ENCODE measurements at places on chromosomes 16 and 17. TPM values are rescaled to one million over a fixed set of nuclear protein-coding genes. Genes with fewer than 3 reads are reported as not detected.

DNA sequence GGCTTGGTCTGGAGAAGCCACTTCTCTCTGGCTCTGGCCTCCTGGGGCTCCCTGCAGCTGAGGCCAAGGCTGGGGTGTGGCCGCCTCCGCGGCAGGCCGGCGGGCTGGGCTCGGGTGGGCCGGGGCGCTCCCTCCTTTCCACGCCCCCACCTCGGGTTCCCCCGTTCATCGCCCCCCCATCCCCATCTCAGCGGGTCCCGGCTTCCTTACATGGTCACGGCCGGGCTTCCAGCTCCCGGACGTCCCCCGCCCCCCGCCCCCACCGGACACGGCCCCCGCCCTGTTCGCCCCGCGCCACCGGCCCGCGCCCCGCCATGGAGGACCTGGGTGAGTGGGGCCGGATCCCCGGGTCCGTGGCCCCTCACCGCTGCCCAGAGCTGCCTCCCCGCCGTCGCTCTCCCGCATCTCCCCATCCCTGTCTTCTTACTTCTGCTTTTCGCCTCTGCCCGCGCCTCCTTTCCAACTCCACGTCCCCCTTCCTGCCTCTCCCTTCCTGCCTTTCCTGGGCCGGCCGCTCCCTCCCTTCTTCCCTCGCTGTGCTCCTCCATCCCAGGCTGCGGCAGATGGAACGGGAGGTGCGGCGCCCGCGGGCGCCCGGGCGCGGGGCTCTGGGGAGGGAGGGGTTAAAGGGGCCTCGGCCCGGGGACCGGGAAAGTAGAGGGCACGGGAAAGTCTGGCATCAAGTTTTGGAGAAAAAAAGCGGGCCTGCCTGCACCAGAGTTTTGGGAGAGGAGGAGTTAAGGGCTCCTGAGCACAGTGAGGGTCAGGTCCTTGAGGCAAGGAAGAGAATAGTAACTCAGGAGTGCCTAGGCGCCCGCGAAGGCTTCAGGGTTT lies at the start of gene TGFB1I1:
TSS of gene TGFB1I1 (plus strand) at position 278 of the 834 bp plus-strand sequence. CDS start at position 315, 37 bp downstream.
- peaks cover 21% of the 10 kb centered on the region for H3K4me1 ChIP-seq
- H3K36me3 ChIP-seq, result peaks cover 47% of the 10 kb centered on the region
- peak within 1 kb of the TSS; percentile 70 for H3K4me3 ChIP-seq
- peak; percentile 69 for DNase-seq
- H3K27me3 ChIP-seq, result no peaks in the 10 kb centered on the region

DNA sequence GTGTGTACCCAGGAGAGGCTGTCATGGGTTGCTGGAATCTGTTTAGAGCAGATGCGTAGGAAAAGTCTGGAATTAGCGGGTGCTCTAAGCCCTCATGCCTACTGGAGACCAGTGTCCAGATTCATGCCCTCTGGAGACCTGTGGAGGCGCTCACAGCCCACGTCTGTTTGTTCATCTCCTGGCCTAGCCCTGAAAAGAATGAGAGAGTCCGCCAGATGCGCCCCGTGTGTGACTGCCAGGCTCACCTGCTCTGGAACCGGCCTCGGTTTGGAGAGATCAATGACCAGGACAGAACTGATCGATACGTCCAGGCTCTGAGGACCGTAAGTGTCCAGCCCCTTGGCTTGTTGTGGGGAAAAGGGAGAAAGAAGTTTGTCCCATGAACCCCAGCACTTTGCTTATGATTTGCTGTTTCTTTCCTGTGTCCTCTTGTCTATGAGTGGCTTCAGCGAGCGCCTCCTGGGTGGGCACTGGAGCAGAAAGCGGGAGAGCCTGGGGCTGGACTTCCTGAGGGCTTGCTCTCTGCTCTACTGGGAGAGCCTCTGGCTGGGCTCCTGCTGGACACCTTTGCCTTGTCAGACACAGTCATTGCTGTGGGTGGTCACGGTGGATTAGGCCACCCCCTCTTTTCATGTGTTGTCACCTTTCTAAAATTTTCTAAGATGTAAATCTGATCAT lies 35.3 kb downstream of the PRMT7 start:
- H3K36me3 ChIP-seq, result peaks cover 67% of the 10 kb centered on the region
- H3K4me3 ChIP-seq, result no peak overlapping the region
- H3K27me3 ChIP-seq, result no peaks in the 10 kb centered on the region
- no peaks in the 10 kb centered on the region for H3K4me1 ChIP-seq
- no peak for DNase-seq

Gene FOXN1
- total RNA-seq, result not detected

DNA sequence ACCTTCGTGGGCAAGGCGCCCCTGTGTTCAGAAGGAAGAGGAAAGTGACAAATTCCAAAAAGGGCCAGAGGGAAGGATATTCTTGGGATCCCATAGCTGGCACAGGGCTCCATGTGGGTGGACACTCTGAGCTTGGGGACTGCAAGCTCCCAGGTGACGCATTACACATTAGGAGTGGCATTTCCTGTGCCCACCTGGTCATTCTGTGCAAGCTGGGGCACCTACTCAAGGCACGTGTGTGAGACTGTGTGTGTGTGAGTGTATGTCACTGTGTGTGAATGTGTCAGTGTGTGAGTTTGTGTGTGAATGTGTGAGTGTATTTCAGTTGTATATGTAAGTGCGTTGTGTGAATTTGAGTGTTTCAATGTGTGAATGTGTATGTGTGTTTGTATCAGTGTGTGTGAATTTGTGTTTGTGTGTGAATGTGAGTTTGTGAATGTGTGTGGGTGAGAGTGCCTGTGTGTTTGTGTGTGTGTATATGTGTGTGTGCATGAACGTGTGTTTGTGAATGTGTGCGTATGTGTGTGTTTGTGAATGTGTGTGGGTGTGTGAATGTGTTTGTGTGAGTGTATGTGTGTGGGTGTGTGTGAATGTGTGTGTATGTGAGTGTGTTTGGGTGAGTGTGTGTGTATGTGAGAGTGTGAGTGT lies 1.6 kb upstream of the CD300A start:
- no peak overlapping the region for H3K4me3 ChIP-seq
- no peak for DNase-seq
- H3K4me1 ChIP-seq, result peaks cover 9% of the 10 kb centered on the region
- no peak overlapping the region for H3K27ac ChIP-seq
- 0 out of 2 replicates have a peak, but pooled peaks cover 5% of the 10 kb centered on the region for H3K27me3 ChIP-seq
- H3K36me3 ChIP-seq, result no peaks in the 10 kb centered on the region

- H3K36me3 ChIP-seq, result no peaks in the 10 kb centered on the region
- H3K4me1 ChIP-seq, result peaks cover 29% of the 10 kb centered on the region
- DNase-seq, result no peak
- H3K27me3 ChIP-seq, result peaks cover 69% of the 10 kb centered on the region
Measured at GRCh38 chr17:80481284-80482057, 5.1 kb upstream of the NPTX1 start.

Gene CES5A
- not detected for total RNA-seq

Gene ANKRD11
- total RNA-seq, result 48.0 TPM

DNA sequence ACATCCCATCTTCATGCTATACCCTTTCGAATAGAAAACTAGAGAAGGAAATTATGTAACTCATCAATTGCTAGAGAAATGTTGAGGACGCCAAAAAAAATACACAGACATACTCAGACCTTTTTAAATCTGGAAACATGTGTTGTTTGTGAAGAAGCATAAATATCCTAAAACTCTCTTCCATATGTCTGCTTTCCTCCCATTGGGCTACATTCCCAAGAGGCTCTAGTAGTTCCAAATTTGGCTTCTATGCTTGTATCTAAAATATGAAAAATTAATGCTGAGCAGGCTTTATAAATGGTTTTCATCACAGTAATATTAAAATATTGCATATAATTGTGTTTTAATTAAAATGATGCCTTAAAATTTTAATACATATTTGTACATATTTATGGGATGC lies 297.9 kb upstream of the PSMD7 start:
- no peaks in the 10 kb centered on the region for H3K36me3 ChIP-seq
- no peak overlapping the region for H3K4me3 ChIP-seq

- no peak overlapping the region for H3K4me3 ChIP-seq
- no peaks in the 10 kb centered on the region for H3K27me3 ChIP-seq
- DNase-seq, result no peak
- H3K27ac ChIP-seq, result no peak overlapping the region
Measured at GRCh38 chr16:72879846-72880245, 168.1 kb downstream of the ZFHX3 start.

- H3K27me3 ChIP-seq, result no peaks in the 10 kb centered on the region
- H3K4me1 ChIP-seq, result no peaks in the 10 kb centered on the region
- no peak overlapping the region for H3K4me3 ChIP-seq
- H3K27ac ChIP-seq, result no peak overlapping the region
- no peak for DNase-seq
Measured at GRCh38 chr17:46136820-46137219, 56.4 kb downstream of the KANSL1 start.

Gene CEP295NL
- 0.34 TPM for total RNA-seq

- peaks cover 10% of the 10 kb centered on the region for H3K36me3 ChIP-seq
- no peaks in the 10 kb centered on the region for H3K27me3 ChIP-seq
Measured at GRCh38 chr16:1475552-1476114, 805 bp upstream of the CLCN7 start.

Gene CLEC18A
- total RNA-seq, result not detected

DNA sequence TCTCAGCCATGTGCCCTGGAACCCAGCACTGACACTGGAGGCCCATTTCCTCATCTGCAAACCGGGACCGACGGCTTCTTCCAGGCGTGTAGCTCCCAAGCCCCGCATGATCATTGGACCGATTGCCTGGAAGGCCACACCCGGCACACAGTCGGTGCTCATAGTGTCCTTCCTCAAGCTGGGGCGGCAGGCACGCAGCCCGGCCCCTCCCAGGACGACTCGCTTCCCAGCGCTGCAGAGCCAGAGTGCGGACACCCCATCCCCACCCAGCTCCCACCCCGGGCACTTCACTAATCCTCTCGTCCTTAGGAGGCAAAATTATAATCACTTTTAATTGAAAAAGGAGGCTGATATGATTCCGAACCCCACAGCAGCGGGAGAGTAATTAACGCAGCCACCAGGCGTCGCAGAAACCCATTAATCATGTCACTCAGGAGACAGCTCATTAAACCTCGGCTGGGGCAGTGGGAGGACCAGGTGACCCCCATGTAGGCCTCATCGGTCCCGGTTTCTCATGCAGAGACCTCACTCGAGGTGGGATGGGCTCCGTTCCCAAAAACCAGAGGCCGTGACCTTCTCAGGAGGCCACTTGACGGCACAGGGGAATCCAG lies 33.1 kb downstream of the ZNF469 start:
- H3K4me1 ChIP-seq, result no peaks in the 10 kb centered on the region
- no peak overlapping the region for H3K27ac ChIP-seq
- no peak overlapping the region for H3K4me3 ChIP-seq
- H3K27me3 ChIP-seq, result no peaks in the 10 kb centered on the region
- no peak for DNase-seq

Gene CSF3
- not detected for total RNA-seq

- no peak overlapping the region for H3K4me3 ChIP-seq
- DNase-seq, result no peak
Measured at GRCh38 chr16:8109510-8110369, 480.6 kb downstream of the TMEM114 start.

- H3K27ac ChIP-seq, result no peak overlapping the region
- H3K4me1 ChIP-seq, result no peaks in the 10 kb centered on the region
- H3K4me3 ChIP-seq, result no peak overlapping the region
- no peak for DNase-seq
Measured at GRCh38 chr16:76947749-76948148, 243.2 kb upstream of the MON1B start.

DNA sequence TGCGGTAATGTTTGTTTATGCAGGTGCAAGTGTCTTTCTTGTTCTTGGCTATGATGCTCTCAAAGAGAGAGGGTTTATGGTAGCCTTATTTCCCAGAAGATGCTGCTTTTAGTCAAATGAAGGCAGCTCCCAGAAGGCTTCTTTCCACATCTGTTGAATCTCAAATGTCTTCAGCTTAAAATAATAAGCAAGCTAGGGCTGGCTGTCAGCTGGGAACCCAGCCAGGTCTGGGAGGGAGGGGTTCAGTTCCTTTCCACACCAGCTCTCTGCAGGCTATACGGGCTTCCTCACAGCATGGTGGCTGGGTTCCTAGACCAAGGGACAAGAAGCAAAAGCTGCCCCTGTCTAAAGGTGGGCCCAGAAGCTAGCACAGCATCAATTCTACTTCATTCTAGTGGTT lies 47.4 kb upstream of the ATF7IP2 start:
- no peak for DNase-seq
- H3K4me3 ChIP-seq, result no peak overlapping the region
- no peaks in the 10 kb centered on the region for H3K36me3 ChIP-seq
- no peak overlapping the region for H3K27ac ChIP-seq

Gene ZNF19
- total RNA-seq, result 4.5 TPM

Data from SJSA1 (cell line).